ENCODE measurements at places on chromosomes 2 and 18.

DNA sequence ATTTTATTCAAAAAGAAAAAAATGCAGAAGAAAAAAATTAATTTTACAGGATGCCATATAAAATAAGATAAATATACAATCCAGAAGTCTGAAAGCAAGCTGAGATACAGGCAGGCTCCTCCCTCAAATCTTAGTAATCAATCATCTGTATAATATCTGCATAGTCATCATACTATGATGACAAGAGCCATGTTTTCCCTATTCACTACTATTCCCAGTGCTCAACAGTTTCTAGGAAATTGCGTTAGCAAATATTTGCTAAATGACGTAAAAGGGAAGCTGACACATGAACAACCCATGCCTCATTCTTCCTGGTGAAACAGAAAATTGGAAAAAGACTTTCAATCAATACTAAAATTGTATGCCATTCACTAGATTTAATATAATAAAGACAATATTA, 793.2 kb downstream of the SUCLG1 start:
- no peaks in the 10 kb centered on the region for H3K4me1 ChIP-seq
- H3K36me3 ChIP-seq, result no peaks in the 10 kb centered on the region
- H3K27me3 ChIP-seq, result no peaks in the 10 kb centered on the region
- H3K27ac ChIP-seq, result no peak overlapping the region

- no peaks in the 10 kb centered on the region for H3K27me3 ChIP-seq
- H3K27ac ChIP-seq, result no peak overlapping the region
- no peaks in the 10 kb centered on the region for H3K4me1 ChIP-seq
Measured at GRCh38 chr2:227719641-227720040, 1.8 kb upstream of the SLC19A3 start.

DNA sequence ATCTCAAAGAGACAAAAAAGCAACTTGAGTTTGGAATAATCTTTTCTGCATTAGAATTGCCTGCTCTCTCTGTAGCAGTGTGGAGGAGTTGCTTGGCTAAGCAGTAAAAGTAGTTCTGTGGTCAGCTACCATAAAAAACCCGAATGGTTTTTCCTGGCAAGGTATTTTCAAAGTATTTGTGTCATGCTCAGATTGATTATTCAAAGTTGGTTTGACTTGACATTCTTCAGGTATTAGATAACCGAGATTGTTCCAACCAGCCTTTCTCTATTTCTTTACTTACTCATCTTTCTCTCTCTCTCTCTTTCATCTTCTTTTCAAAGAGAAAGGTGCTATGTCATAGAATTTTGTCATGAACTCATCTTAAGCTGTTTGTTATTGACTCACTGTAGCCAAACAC, 404.9 kb downstream of the CPS1 start:
- peaks cover 8% of the 10 kb centered on the region for H3K27me3 ChIP-seq
- peaks cover 27% of the 10 kb centered on the region for H3K4me1 ChIP-seq
- no peak overlapping the region for H3K4me3 ChIP-seq
- no peak overlapping the region for H3K27ac ChIP-seq
- peak; percentile 68 for DNase-seq

- H3K4me1 ChIP-seq, result no peaks in the 10 kb centered on the region
- H3K27me3 ChIP-seq, result no peaks in the 10 kb centered on the region
- no peaks in the 10 kb centered on the region for H3K36me3 ChIP-seq
- no peak overlapping the region for H3K4me3 ChIP-seq
- no peak for DNase-seq
Measured at GRCh38 chr2:207978177-207978948, 47.0 kb downstream of the PLEKHM3 start.

DNA sequence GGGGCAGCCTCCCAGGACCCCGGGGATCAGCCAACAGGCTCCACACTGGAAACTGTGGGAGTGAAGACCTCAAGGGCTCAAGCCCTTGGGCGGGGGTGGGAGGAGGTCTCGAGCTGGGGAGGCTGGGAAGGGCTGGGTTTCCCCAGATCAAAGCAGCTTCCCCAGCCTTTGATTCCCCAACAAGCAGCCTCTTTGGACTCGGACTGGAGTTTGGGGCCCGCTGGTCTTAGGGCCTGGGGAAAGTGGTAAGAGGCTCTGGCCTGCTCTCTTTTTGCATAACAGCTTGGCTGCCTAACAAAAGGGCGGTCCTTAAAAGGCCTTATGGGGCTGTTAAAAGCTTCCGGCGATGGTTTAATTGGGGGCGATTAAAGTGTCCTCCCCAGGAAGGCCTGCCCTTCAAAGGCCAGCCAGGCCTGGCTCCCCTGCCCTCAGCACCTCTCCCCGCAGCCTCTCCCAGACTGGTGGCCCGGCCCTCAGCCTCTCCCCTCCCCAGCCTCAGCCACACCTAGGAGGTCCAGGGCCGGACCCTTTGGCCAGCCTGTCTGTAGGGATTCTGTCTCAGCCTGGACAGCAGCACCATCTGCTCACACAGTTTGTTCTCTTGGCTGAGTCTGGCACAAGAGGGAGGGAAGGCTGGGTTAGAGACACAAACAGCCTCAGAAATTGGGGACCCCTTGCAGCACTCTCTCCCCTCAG, 39.6 kb downstream of the ZFP36L2 start:
- no peak overlapping the region for H3K27ac ChIP-seq
- no peak overlapping the region for H3K4me3 ChIP-seq
- DNase-seq, result no peak

DNA sequence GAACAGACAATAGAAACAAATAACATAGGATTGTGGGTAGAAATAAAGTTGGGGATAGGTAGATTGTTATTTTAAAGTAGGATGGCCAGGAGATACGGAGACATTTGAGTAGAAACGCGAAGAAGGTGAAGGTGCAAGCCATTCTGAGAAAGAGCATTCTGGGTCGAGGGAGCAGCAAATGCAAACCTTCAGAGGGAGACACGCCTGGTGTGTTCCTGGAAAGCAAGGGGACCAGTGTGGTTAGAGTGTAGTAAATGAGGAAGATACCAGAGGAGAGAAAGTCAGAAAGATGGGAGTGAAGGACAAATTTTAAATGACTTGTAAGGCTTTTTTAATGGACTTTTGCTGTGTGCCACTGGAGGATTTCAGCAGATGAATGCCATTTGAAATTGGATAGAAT, 1.7 kb downstream of the CYP20A1 start:
- no peaks in the 10 kb centered on the region for H3K27me3 ChIP-seq
- peak overlapping the region; percentile 95 for H3K4me3 ChIP-seq
- H3K27ac ChIP-seq, result no peak overlapping the region
- DNase-seq, result no peak
- H3K36me3 ChIP-seq, result no peaks in the 10 kb centered on the region

DNA sequence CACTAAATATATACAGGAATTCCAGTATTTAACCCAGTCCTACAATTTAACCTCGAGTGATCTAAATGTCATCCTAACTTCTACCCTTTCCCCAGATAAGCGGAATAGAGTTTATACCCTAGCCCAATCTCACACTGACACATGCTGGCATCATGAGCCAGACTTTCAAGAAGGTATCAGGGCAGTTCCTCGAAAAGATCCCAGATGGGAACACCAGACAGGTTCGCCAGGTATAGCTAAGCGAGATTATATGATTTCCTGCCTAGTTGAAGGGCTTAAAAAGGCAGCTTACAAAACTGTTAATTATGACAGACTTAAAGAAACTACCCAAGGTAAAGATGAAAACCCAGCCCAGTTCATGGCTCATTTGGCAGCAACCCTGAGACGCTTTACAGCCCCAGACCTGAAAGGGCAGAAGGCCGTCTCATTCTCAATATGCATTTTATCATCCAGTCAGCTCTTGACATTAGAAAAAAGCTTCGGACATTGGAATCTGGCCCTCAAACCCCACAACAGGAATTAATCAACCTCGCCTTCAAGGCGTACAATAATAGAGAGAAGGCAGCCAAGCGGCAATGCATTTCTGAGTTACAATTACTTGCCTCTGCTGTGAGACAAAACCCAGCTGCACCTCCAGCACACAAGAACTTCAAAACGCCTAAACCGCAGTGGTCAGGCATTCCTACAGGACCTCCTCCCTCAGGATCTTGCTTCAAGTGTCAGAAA, 668.2 kb upstream of the PKDCC start:
- H3K4me3 ChIP-seq, result no peak overlapping the region
- H3K4me1 ChIP-seq, result no peaks in the 10 kb centered on the region
- no peak for DNase-seq
- no peak overlapping the region for H3K27ac ChIP-seq

DNA sequence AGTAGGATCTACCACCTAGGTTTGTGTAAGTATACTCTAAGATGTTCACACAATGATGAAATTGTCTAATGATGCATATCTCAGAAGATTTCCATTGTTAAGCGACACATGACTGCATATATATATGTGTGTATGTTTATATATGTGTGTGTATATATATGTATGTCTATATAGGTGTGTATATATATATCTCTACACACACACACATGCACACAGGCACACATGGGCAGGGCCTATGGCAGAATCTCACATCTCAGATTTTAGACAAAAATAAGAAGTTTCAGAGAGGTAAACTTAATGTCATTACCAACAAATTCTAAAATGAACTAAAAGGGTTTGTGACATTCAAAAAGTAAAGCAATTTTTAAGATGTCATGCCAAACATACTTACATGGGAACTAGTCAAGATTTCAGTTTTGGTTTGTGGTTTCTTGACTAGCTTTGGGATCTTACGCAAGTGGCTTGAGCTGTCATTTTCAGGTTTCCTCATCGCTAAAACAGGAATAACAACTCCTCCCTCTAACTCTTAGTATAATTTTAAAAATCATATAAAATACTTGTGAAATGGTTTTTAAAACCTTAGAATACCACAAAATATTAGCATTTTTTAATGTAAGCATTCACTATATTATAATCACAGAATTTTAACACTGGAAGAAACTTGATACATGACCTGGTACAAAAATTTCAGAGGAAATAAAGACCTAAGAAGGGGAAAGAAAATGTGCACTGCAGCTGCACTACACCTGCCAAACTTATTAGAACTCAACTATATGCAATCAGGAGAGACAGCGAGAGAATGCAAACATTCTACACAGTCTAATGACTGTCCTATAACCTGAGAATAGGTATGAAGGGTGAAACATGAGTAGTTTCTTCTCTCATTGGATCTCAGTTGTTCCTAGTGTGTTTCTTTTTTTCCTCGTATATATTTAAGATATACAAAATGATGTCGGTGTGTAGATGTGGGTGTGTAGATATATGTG, 75.7 kb downstream of the TTC21B start:
- H3K36me3 ChIP-seq, result no peaks in the 10 kb centered on the region
- H3K27me3 ChIP-seq, result no peaks in the 10 kb centered on the region
- DNase-seq, result peak; percentile 64
- peaks cover 10% of the 10 kb centered on the region for H3K4me1 ChIP-seq
- H3K27ac ChIP-seq, result no peak overlapping the region
- H3K4me3 ChIP-seq, result no peak overlapping the region

GRCh38 chr2:182447163-182447562, 20.3 kb upstream of the PDE1A start:
- DNase-seq, result no peak
- no peaks in the 10 kb centered on the region for H3K36me3 ChIP-seq
- H3K4me3 ChIP-seq, result no peak overlapping the region
- H3K27me3 ChIP-seq, result peaks cover 14% of the 10 kb centered on the region

DNA sequence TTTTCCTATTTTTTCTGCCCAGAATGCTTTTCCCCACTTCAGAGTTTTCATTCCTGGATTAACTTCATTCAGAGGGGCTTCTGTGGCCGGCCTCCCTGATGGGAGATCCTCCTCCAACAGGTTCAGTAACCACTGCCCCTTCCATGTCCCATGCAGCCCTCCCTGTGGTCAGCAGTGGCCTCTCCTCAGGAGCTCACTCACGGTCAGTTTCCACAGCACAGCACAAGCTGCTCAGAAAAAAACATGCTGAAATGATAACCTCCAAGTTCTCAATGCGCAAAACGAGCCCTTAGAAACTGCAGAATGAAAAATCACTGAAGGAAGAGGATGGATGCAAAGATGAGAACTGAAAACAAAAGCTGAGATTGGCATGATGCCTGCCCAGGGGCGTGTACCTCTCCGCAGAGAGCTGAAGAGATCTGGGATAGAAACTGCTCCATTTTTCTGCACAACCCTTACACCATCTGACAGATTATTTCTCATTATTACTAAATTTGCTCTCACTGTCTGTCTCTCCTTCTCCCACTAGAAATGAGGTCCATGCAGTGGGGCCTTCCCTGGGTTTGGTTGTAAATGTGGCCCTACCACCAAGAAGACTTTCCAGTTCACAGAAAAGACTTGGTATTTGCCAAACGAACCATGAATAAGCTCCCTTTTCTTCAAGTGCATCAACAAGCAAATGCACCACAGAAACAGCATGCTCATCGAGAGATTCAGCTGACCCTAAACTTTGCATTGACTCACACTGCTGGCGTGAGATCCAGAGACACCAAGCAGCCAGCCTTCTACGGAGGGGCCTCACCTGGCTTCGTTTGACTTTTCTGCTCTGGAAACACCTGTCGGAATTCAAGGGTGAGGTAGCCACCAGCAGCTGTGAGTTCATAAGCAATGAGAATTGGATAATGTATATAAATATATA, 51.5 kb downstream of the TMEM18 start:
- no peak overlapping the region for H3K27ac ChIP-seq
- H3K27me3 ChIP-seq, result no peaks in the 10 kb centered on the region
- H3K4me1 ChIP-seq, result peaks cover 12% of the 10 kb centered on the region
- H3K4me3 ChIP-seq, result no peak overlapping the region
- no peak for DNase-seq

DNA sequence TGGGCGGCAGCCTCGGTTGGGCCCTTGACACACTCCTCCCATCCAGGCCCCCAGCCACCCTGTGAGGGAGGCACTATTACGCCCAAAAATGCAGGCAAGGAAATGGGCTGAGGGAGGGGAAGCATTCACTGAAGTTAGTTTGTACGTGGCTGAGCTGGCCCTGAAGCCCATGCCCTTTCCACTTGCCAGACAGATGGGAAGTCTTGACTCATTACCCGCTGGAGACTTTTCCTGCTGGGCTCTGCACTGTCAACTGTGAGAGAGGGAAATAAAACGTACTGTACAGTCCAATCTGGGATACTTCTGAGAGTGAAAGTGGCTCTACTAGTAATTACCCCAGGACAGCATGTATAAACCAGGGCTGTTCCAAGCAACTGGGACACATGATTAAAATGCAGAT, 125.9 kb downstream of the MSH2 start:
- peaks cover 6% of the 10 kb centered on the region for H3K4me1 ChIP-seq
- no peaks in the 10 kb centered on the region for H3K36me3 ChIP-seq
- no peak overlapping the region for H3K4me3 ChIP-seq

- H3K4me3 ChIP-seq, result no peak overlapping the region
- no peak for DNase-seq
- no peak overlapping the region for H3K27ac ChIP-seq
- no peaks in the 10 kb centered on the region for H3K36me3 ChIP-seq
- H3K27me3 ChIP-seq, result no peaks in the 10 kb centered on the region
- peaks cover 11% of the 10 kb centered on the region for H3K4me1 ChIP-seq
Measured at GRCh38 chr18:2442006-2442405, 129.3 kb downstream of the METTL4 start.

DNA sequence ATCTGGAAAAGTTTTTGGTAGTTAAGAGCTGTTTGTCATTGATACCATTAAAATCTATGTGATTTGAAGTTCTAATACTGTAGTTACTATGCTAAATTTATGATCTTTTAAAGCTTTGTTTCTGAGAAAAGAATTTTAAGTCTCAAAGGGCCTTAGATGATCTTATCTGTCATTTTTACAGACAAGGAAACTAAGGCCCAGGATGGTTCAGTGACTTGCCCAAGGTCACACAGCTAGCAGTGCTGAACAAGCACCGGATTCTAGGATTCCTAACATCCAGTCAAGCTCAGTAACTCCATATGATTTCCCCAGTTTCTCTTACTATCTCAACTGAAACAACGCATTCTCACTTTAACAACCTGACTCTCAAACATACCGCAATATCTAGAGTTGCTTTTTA, 37.7 kb downstream of the PELI1 start:
- peaks cover 8% of the 10 kb centered on the region for H3K4me1 ChIP-seq
- no peak overlapping the region for H3K27ac ChIP-seq
- H3K4me3 ChIP-seq, result no peak overlapping the region
- no peak for DNase-seq
